Activated CD4-positive, alpha-beta T cell treated with anti-CD3 and anti-CD28 coated beads, Interleukin-2, amount 50 U/mL, for 24 hours (primary cell): ENCODE measurements at places on chromosomes 5 and 9.

- no peak for DNase-seq
Observed at GRCh38 chr5:7754997-7755596, 95.8 kb downstream of the CFAP90 start.

GRCh38 chr5:71481441-71481840 is 26.0 kb downstream of the BDP1 start:
- DNase-seq = no peak

GRCh38 chr5:115510145-115510645 is 34.4 kb downstream of the FEM1C start:
- no peak for DNase-seq

DNA sequence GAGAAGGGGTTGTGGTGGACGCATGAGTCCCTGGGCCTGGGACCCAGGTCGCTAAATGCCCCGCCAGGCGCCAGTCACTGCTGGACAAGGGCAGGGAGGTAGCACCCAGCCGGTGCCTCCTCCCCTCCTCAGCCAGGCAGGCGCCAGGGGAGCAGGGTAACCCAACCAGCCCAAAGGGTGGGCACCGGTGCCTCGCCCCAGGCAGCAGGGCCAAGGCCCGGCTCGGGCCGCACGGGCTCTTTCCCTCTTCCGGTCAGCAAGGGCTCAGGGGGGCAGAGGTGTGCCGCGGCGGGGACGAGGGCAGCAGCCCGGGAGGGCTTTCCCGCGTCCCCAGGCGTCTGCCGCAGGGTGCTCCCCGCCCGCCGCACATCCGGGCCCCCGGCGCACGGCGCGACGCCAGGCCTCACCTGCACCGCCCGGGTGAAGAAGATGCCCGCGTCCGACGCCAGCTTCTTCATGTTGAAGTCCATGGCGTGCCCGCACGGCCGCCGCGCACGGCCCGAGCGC is 393 bp downstream of the SH3GLB2 start:
- peak; percentile 15 for DNase-seq

DNA sequence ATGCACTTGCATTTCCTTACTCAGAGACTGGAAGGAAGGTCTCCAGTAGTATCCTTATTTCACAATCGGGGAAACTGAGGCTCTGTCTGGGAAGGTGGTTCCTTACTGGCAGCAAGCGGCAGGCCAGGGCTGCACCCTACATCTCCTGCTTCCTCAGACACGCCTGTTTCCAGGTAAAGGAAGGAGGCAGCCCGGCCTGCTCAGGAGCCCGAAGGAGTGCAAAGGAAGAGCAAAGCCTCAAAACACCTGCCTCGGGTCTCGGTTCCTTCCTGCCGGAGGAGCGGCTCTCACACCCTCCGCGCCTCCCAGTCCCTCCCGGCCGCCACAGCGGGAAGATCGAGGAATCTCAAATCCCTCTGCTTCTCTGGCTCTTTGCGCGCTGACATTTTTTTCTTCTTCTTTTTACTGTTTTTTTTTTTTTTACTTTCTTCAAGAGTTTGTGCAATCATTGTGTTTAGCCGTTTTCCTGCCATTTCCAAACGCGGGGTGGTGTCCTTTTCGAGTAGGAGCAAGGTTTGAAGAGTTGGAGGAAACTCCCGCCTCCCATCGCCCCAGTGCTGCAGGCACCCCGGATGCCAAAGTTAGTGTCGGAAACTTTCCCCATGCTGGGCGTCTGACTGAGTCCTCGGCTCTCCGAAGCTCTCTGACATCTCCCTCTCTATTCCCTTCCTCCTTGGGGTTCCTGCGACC is 1.0 kb downstream of the GGTA1 start:
- no peak for DNase-seq

DNA sequence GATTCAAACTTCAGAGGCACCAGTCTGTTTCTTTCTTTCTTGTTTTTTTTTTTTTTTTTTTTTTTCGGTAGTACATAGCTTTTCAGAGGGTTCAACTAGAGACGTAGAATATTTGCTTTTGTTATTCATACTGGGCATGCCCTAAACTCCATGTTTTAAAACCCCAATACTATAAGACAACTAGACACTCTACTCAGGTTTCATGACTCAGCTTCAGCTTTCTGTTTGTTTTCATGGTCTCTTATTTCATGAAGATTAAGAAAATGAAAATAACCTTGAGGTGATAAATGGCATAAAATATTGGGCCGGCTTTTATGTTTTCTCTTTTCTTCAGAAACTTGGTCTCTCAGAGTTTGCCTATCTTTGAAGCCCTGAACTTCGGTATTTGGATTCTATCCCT is 2126.3 kb upstream of the ACO1 start:
- no peak for DNase-seq

DNA sequence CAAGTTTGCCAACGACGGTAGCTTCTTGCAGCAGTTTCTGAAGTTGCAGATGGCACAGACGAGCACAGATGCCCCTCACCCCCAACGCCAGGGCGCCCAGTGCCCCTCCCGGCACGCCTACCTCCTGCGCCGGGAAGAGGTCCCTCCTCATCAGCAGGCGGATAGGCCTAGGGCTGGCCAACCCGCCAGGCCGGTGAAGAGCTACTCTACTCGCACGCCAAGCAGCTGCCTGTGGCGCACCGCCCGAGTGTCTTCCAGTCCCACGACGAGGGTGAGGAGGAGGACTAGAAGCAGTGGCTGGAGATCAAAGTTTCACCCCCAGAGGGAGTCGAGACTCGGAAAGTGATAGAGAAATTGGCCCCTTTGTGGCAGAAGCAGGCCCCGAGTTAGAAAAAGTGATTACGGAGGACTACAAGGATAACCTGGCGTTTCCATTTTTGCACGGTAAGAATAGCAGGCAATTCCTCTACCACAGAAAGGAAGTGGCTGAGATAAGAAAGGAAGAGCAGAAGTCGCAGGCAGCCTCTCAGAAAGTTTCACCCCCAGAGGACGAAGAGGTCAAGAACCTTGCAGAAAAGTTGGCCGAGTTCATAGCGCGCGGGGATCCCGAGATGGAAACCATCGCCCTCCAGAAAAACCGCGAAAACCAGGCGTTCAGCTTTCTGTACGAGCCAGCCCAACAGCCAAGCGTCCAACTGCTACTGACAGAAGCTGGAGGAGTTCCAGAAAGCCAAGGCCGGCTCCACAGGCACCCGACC is 170.4 kb downstream of the HINT1 start:
- no peak for DNase-seq

GRCh38 chr5:115577741-115578140 is 24.5 kb downstream of the TICAM2 start:
- no peak for DNase-seq

DNA sequence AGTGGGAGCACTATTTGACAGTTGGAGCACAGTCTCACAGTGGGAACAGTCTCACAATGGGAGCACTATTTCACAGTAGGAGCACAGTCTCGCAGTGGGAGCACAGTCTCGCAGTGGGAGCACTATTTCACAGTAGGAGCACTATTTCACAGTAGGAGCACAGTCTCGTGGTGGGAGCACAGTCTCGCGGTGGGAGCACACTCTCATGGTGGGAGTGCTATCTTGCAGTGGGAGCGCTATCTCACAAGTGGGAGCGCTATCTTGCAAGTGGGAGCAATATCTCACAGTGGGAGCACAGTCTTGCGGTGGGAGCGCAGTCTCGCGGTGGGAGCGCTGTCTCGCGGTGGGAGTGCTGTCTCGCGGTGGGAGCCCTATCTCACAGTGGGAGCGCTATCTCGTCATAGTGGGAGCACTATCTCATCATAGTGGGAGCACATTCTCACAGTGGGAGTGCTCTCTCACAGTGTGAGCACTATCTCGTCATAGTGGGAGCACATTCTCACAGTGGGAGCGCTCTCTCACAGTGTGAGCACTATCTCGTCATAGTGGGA is 56.1 kb downstream of the MED10 start:
- no peak for DNase-seq

GRCh38 chr9:92696619-92697018 is 26.7 kb upstream of the IPPK start:
- no peak for DNase-seq

GRCh38 chr9:89323390-89323789 is 5.1 kb downstream of the SECISBP2 start:
- DNase-seq = no peak

DNA sequence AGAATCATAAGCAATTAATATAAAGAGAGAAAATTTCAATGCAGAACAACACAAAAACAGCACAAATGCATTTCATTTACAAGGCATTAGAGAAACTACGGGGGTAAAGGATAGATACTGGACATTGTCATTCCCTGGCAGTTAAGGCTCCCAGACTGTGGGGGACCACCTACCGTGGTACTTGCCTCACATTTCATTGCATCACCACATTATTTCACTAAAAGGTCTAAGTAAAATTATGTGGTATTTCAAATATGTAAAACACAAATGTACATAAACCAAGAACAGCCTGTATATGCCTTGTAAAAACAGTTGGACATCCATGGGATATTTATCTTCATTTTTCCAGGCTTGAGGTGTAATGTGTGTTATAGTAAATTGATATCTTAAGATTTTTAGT is 571.2 kb upstream of the ZNF462 start:
- no peak for DNase-seq

- peak; percentile 83 for DNase-seq
Observed at GRCh38 chr9:6015278-6016157, at the start of gene RANBP6. RANBP6 (minus strand) TSS chr9:6015624; CDS start chr9:6015607, 17 bp downstream.

DNA sequence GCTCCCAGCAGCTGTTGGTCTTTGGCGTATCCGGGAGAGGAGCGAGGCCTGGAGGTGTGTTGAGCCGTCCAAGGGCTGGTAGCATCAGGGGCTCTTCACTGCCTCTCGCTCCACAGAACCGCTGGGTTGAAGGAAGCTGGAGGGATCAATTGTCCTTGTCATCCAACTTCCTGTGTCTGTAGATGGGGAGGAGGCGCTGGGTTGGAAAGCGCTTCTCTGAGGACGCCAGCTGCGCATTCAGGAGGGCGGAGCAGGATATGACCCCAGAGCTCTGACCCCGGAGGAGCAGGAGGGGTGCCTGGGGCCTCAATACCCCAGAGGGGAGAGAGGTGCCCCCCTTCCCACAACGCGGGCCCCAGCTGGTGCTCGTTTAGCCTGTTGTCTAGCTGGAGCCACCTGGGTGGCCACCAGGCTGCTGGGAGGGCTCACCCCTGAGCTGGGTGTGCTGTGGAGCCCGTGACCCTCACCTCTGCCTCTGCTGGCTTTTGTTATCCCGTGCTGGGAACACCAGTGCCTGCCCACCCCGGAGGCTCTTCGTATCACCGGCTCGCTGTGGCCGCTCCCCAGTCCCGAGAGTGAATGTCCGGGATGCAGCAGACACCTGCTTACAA is 2.0 kb upstream of the DBH start:
- DNase-seq = no peak

DNA sequence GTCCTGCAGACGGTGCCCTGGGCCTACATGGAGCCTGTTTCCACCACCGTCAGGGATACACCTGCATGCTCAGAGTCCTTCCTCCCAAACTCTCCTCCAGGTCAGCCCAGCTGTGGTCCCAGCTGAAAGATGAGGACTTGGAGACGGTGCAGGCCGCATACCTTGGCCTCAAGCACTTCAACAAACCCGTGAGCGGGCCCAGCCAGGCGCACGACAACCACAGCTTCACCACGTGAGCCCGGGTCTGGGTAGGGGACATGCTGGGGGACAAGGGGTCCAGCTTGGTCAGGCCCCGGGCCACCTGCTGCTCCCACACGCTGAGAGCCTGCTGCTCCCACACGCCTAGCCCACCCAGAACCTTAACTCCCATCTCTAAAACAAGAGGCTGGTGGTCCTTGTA is 16.6 kb upstream of the CARD19 start:
- no peak for DNase-seq

- DNase-seq = peak; percentile 6
Observed at GRCh38 chr5:60945813-60946187, 795 bp downstream of the NDUFAF2 start.

GRCh38 chr9:126248680-126249079 is 77.9 kb upstream of the MVB12B start:
- no peak for DNase-seq

DNA sequence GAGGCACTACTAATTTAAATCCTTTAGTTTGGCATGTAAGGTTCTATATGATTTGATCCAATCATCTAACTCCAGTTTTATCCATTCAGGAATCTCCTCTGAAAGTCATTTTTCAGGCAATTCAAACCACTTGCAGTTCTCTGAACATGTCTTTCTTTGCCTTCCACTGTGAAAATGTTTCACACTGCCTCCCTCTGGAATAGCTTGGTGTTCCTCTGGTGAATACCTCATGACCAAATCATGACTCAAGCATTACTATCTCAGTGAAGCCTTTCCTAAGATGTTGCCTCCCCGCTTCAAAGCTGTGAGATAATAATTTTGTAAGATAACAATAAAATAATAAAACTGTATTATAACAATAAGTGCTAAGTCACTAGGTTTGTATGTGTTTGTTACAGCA is 981.1 kb downstream of the DTWD2 start:
- DNase-seq = no peak

DNA sequence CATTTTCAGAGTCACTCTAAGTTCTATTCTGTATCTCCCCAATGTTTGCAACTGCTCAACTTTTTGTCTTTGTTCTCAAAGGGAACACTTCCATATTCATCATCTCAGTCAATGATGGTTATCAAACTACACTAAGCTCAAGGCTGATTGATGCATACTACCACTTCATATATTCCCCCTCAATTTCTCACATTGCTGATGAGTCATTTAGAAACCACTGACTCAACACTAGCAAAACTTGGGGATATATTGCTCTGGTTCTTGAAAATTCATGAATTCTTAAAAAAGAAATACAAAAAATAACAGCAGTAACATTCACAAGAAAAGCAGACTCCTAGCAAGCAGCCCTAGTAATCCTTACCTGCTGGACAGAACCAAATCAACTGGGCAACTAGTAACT is 52.2 kb downstream of the ABHD17B start:
- DNase-seq = no peak

DNA sequence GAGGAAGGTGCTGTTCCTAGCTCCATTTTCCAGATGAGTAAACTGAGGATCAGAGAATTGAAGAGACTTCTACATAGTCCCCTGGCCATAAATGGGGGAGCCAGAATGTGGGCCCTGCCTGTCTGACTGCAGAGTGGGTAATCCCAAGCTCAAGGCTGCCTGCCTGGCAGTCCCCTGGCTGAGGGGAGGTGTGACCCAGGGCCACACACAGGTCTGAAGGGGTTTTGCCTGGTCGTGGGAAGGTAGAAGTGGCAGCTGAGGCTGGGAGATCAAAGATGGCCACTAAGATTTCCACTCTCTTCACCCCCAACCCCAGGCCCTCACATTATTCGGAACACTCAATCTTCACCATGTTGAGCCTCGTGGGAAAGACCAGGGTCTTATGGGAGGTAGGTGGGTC is 176.3 kb downstream of the MACROH2A1 start:
- DNase-seq = no peak

- no peak for DNase-seq
Observed at GRCh38 chr5:52728686-52729085, 59.0 kb upstream of the ITGA1 start.

- DNase-seq = no peak
Observed at GRCh38 chr5:92328584-92329259, 945.6 kb upstream of the ARRDC3 start.

DNA sequence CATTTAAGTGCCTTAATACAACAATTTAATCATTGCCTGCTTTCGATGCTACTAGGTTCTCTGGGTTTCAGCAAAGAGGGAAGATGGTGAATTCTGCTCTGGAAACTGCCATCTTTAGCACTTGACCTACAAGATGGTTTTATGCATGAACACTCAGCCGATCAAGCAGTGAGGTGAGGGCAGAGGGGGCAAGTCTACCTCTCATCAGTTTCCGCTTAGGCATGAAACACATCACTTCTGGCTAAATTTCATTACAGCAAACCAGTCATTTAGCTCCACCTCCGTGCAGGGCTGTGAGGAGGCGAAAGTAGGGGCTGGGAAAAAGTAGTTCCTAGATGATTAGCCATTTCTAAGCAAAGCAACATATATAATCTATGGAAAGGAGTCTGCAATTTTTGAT is 1018.0 kb downstream of the CDH18 start:
- no peak for DNase-seq
